ENCODE measurements at places on chromosomes 6 and 20.

DNA sequence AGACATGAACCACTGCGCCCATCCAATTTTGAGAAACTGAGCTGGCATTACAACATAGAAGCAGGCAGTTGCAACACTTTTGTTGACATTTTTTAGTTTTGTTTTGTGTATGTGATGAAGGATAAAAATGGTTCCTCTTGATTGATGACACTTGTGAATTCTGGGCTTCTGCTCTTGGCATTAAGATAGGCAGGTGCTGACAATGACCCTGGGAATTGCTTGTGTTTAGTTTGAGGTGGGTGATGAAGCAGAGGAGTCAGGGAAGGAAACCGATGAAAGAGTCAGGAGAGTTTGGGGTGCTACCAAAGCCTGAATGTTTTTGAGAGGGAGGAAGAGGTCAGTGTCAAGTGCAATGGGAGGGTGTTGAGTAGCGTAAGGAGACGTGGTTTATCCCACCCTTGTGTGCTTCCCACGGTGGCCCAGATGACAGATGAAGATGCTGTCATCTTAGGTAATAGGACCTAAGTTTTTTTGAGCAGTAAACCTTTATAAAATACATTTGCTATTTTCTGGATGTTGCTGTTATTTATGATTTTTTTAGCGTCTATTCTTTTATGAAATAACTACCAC, 19.4 kb downstream of the CDS2 start:
- no peak for DNase-seq

GRCh38 chr20:38658879-38659596, 57.4 kb downstream of the ARHGAP40 start:
- no peak for DNase-seq

DNA sequence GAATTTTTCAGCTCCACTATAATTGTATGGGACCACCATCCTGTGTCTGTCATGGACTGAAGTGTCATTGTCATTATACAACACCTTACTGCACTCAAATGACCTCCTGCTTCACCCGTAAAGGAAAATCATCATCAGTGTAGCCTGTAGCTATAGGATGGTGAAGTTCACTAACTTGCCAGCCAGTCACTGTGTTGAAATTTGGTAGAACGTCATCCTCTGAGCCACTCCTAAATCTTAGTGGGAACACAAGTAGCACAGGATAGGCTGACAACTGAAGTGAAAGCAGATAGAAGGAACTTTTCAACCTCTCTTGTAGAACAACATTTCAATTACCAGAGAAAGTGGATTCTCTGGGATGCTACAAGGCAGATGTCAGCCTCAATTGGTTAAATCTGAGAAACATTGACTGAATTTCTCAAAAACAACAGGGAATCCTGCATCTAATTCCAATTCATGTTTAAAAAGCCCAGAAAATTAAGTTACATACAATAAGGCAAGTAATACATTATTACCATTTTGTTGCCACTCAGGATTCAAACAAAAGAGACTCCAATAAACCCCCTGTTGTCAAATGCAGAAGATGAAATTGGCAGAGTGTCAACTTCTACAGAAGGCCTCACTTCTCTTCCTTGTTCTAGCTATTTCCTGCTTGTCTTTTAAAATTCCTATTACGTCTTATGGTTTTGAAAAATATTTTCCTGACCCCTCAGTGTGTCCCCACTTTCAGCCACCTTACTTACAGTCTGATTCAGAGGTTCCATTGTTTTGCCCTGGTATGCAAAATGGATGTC, 647.9 kb upstream of the AGPAT4 start:
- DNase-seq = no peak

DNA sequence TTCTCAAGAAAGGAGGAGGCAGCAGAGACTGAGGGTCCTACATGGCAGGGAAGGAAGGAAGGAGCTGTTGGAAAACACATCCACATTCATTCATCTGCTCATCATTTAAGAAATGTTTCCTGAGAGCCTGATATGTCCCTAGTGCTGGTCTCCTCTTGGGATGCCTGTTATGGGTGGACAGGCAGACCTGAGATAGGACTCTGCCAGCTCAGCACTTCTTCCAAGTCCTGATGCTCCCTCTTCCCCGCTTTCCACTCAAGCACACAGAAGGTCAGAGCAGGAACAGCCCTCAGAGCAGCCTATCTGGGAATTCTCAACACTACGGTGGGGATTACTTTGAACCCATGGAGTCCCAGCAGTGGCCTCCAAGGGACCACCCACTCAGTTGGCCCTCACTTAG, 8.0 kb upstream of the SIRPD start:
- DNase-seq = no peak

- no peak for DNase-seq
Measured at GRCh38 chr6:38479331-38479730, 160.4 kb downstream of the BTBD9 start.

DNA sequence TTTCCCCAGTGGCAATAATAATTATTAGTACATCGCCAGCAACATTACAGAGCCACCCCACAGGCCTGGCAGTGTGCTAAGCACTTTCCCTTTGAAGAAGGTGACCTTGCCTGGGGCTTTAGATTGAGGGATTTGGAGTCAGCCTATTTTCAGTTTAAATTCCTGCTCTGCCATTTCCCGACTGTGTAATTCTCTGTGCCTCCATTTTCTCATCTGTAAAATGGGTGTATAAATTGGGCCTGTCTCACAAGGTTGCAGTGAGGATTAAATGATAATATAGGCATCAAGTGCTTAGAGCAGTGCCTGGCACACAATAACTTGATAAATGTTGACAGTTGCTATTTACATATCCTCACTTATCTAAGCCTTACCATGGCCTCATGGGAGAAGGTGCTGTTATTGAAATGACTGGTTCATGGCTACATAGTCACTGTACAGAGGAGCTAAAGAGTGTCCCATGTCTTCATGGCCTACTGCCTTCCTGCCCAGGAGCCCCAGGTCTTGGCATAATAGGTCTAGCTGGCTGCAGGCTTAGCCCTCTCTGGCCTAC, 5.1 kb upstream of the SCRT2 start:
- no peak for DNase-seq

DNA sequence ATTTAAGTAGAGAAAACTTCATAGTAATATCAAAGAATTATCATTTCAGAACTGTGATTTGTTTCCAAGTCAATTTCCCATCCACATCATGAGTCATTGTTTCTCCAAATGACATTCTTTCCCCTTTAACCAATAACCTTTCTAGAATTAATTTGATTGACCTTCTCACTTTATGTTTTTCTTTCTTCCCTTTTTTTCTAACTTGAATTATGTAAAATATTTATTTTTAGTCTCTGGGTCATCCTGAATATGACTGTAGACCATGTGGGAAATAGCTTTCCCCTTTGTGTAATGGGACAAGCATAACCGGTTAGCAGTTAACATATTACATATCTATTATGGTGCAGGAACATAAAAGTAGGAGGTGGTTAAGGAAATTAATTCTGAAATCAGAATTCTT, 291.1 kb downstream of the GJA1 start:
- no peak for DNase-seq

DNA sequence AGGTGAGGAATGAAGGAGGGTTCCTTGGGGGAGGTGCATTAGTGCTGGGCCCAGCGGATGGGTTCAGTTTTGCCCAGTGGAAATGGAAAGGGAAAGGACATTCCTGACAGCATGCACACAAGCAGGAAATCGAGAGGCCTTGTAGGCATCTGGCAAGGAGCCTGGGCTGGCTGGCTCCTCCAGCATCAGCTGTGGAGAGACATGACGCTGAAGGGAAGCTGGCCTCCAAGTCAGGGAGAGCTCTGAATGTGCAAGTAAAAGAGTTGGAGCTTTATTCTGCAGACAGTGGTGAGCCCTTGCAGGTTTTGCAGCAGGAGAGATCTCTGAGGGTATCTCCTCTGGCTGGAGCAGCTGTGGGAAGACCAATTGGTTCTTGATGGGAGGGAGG, 154.3 kb downstream of the MRPL14 start:
- DNase-seq = no peak

DNA sequence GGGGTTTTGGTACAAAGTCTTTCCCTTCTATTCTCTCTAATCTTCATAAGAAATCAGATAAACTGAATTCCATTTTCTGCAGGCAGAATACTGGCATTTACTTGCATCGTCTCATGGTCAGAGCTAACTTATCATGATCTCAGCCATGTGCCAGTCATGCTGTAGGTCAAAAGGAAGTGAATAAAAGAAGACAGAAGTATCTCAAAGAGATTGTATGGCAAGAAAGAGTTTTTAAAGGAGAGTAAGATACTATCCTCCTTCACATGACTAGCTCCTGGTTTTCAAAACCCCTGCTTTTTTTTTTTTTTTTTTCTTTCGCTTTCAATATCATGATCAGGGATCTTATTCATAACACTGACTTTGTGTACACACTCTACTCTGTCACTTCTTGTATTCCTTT, 398.3 kb downstream of the C6orf118 start:
- no peak for DNase-seq

GRCh38 chr20:10654630-10655029, 19.2 kb downstream of the JAG1 start:
- no peak for DNase-seq

DNA sequence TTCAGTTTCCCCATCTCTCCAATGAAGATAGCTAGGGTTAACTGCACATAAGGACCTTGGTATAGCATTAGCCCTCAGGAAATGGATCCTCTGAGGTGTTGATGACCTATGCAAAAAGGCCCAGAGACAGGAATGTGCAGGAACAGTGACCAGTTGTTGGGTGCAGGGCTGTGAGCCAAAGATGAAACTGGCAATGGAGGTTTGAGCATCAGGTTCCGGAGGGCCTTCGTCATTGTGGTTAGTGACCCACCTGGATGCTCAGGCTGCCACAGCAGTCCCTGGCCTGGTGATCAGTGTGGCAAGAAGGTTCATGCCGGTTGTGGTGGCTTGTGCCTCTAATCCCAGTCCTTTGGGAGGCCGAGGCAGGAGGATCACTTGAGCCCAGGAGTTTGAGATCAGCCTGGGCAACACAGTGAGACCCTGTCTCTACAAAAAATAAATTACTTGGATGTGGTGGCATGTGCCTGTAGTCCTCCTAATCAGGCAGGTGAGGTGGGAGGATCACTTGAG, 43.7 kb downstream of the TM9SF4 start:
- no peak for DNase-seq

Data from DMS 273 treated with DMSO at 0.1 percent for 48 hours (cell line).